ENCODE measurements at places on chromosomes 11 and 22.

- no peak for DNase-seq
Measured at GRCh38 chr22:46823248-46823647, 60.8 kb downstream of the TBC1D22A start.

- DNase-seq = no peak
Measured at GRCh38 chr22:27198518-27199035, 541.2 kb downstream of the MIAT start.

DNA sequence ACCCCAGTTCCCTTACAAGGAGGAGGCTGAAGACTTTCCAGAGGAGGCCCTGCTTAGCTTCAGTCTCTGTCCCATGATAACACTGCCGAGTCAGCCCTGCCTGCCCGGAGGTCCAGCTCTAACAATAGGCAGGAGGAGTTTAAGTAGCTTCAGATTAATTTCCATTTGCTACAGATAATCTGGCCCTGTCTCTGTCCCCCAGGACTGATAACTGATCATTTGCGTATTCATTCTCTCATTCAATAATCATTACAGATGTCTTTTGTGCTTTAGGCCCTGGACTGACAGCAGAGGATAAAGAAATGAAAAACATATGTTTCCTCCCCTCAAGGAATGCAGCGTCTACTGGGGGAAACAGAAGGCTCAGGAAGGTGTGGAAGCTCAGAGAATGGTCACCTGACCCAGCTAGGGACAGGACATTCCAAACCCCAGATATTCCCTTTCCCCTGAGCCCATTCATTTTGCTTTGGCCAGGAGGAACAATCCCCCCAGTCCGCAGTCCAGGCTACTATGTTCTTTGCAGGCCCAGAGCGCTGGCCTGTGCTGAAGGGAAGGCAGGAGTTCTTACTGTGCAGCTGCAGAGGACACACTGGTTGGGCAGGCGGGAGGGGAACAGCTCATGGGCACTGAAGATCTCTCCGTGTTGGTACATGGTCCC, 20.8 kb downstream of the CHRDL2 start:
- DNase-seq = no peak

DNA sequence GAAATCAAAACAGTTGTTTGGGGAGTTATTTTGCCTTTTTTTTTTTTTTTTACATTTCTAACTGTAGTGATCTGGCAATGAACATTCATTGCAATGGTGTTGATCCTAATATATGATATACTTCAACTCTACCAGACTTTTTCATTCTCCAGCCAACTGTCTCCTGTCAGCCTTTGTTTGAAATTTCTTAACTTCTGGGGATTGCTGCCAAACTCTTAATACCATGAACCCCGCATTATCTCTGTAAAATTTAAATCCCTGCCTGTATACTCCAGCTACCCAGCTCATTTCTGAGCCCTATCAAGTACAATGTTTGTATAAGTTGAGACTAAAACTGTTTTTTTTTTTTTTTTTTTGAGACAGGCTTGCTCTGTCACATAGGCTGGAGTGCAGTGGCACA, 280.7 kb downstream of the TTC28 start:
- DNase-seq = no peak

GRCh38 chr11:122670131-122670530, 14.6 kb downstream of the UBASH3B start:
- no peak for DNase-seq

DNA sequence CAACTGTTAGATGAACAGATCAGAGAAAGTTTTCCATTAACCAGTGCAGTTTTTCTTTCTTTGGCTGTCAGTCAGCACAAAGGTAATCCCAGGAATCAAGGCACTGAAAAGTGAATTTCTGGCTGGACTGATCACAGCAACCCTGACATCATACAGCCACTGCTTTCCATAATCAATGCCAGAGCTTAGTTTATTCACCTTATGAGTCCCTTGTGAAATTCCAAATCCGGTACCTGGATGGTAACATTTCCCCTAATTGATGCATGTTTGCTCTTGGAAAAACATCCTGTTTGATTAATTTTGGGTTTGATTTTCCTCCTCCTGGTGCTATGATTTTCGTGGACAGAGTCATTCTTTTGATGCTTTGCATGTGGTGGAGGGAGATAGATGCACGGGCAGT, 319.8 kb downstream of the INSC start:
- DNase-seq = no peak

GRCh38 chr11:34731603-34732002, 110.7 kb downstream of the EHF start:
- no peak for DNase-seq

GRCh38 chr11:119666463-119667131, 62.4 kb downstream of the NECTIN1 start:
- peak; percentile 95 for DNase-seq

GRCh38 chr22:23908587-23909205, 14.5 kb downstream of the MIF start:
- DNase-seq = no peak

DNA sequence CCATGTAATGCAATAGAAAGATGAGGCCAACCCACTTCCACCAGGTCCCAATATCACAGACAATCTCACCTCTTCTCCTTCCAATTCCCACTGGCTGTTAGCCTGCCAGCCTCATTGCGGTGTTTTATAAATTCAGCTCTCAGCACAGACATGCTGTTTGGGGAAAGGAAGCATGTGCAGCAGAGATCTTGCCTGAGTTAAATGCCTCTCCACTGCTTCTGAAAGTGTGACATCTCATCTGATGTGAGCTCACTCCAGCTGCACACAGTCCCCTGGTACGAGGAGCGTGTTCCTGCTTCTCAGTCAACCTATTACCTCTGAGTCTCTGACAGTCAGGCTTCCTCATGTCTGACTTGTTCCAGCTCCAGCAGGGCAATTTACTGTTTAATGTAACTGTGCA, 122.7 kb upstream of the GUCY1A2 start:
- no peak for DNase-seq

GRCh38 chr11:94664346-94664745, 97.2 kb downstream of the PIWIL4 start:
- DNase-seq = no peak

GRCh38 chr11:61657566-61658290, 22.5 kb upstream of the DAGLA start:
- peak; percentile 41 for DNase-seq

DNA sequence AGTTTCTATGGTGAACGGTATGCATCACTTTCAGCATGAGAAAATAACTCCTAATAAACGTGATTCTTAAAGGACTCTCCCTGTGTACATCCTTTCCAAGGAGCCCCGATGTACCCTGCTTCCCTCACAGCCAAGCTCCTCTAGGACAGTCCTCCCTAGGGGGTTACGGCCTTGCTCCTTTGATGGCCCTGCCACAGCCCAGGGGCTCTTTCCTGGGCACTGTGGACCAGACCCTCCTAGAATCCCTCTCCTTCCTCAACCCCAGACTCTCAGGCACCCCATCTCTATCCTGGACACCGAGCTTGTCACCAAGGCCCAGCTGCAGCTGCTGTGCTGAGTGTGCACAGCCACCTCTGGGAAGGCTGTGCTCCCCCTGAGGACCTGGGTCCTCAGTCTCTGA, 3.9 kb upstream of the SAMM50 start:
- DNase-seq = no peak

GRCh38 chr22:30275625-30276024, 9.0 kb upstream of the OSM start:
- no peak for DNase-seq

DNA sequence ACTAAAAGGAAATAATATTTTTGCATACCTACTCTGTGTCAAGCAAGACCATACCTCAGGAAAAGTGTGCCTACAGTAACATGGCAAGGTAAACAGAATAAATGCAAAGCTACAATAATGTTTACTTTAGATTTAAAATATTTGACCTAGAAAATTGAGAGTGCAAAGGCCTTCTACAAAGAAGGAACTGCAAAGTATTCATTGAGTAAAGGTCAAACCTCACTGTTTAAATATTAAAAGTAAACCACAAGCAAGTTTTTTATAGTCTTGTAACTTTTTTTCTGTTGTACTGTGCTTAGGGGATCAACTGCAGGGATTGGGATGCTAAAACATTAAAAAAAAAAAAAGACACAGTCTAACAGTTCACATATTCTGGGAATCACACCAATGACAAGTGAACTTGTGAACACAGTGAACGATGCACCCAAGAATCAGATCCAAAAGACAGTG, 48.8 kb downstream of the CWF19L2 start:
- no peak for DNase-seq

GRCh38 chr11:48063424-48063978, 83.1 kb downstream of the PTPRJ start:
- DNase-seq = no peak

DNA sequence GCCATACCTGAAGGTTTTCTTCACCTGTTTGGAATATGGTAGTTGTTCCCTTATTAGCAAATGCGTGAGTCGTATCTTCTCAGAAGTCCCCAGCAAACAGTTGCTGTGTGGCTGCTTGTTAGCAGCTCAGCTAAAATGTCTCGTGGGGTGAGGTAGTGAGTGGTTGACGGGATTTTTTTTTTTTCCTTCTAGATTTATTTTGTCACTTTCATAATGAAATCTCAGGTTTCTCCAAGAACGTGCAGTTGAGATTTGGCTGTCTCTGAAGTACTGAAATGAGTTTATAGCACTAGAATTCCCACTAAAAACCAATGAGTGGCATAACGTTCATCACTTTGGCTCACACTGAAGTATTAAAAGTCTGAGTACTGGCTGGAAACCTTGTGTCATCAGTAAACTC, 16.8 kb downstream of the RCN1 start:
- no peak for DNase-seq

DNA sequence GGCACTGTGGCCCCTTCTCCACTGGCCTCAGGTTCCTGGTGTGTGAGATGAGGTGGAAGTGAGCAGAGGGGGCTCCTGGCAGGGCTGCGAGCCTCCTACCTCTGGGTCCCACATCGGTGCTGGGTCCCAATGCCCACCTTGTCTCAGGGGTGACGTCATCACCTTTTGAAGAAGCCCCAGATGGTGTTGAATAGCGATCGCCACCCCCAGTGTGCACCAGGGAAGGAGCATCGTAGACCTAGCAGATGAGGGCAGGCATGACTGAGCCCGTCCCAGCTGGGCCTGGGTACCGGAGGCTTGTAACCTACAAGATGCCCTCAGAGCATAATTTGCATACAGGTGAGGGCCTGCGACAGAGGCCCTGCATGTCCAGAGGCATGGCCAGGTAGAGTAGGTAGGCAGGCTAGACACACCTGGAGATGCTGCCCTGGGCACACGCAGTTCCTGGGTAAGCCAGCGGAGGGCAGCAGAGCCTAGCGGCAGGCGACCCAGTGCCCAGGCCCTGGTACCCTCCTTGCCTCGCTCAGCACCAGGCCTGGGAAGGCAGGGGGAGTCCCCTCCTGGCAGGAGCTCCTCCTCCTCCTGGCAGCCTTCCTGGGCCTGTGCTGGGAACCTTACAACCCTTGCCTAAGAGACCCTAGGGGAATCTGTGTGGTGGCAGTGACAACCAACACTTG, 52.5 kb downstream of the TPCN2 start:
- peak; percentile 96 for DNase-seq

DNA sequence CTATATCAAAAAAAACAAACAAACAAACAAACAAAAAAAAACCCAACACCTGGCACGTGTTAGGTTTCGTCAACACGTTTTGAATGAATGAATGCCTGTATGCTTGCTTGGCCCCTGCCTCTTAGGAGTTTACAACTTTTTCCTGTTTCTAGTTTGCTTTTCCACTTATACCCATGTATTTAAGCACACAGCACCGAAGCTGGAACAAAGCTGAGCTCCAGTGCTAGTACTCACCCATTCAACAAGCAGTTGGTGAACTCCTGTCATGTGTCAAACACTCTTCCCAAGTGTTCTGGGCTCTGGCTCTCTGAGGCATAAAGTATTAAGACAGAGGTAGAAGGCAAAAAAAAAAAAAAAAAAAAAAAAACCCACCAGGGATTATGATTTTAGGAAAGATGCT, 599.3 kb downstream of the BUD13 start:
- no peak for DNase-seq

DNA sequence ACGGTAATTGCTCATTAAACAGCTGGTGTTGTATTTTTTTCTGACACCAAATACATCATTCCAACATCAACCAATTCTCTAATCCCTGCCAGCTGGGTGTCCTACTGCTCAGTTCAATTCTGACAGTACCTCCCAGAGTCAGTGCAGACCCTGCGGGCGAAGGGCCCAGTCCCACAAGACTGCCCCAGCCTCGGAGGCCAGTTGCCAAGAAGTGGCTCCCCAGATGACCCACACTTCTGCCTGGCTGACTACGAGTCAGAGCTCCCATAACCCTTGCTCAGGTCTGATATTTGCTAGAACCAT, 147.2 kb downstream of the CTTN start:
- DNase-seq = peak; percentile 31

DNA sequence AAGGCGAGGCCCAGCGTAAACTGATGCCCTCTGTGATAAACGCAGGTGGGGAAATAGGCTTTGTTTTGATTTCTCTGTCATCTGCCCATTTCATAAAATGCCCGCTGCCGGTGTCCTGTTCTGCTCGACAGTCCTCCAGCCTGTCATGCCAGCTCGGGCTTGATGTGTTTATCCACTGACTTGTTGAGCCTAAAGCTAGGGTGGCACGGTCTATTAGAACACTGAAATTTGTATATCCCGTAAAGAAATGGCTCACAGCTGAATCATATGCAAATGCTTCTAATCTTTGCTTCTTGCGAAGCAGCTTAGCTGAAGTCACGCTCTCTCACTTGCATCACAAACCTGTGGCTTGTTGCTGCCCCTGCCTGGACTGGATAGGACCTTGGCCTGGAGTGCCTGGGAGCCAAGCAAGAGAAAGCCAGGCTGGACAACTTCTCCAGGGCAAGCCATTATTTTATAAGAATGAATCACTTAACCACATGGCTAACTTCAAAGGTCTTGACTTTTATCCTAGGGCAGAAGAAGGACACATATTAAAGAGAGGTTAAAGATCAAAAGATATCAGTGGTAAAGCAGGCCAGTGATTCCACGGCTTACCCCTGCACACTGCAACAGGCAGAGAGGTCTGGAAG, 33.1 kb downstream of the EHF start:
- DNase-seq = no peak

DNA sequence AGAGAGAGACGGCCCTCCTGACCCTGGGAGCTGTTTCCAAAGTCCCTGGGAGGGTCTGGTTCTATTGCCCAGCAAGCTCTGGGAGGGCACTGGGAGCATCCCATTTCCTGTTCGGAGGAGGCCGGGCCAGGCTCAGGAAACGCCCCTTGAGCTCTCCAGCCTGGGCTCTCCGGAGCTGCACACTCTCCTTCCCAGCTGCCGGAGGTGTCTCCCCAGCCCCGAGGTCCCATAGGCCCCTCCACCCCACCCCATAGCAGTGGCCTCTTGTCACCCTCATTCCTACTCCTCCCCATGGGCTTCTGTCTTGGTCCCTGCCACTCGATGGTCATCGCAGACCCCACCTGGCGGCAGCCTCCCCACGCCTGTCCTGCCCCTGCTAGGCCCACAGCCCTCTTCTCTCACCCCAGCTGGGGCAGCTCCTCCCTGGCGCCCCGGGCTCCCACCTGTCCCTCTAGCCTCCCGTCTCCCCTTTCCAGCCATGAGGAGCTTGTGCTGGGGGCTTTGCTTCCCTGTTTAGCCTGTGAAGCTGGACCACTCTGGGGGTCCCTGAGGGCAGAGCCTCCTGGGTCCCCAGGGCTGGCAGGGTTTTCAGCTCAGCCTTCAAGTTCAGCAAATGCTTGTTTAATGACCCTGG, 2.8 kb downstream of the TSPAN32 start:
- no peak for DNase-seq

GRCh38 chr11:86288776-86289507, 13.1 kb upstream of the HIKESHI start:
- DNase-seq = no peak

GRCh38 chr11:88405853-88406252, 68.3 kb upstream of the CTSC start:
- DNase-seq = no peak

- DNase-seq = no peak
Measured at GRCh38 chr11:11895672-11896071, 53.9 kb downstream of the USP47 start.

GRCh38 chr22:33787645-33788456, 132.4 kb downstream of the LARGE1 start:
- DNase-seq = no peak

Measured in posterior cingulate gyrus (tissue), 11 donors.